ENCODE measurements at places on chromosomes 2 and 18. TPM values are rescaled to one million over a fixed set of nuclear protein-coding genes. Genes with fewer than 3 reads are reported as not detected.

The NR4A2 gene
- 4.0 TPM for total RNA-seq

The NETO1 gene
- total RNA-seq = not detected

The MAP3K19 gene
- total RNA-seq = 7.2 TPM

The AOX1 gene
- total RNA-seq = 36.7 TPM

DNA sequence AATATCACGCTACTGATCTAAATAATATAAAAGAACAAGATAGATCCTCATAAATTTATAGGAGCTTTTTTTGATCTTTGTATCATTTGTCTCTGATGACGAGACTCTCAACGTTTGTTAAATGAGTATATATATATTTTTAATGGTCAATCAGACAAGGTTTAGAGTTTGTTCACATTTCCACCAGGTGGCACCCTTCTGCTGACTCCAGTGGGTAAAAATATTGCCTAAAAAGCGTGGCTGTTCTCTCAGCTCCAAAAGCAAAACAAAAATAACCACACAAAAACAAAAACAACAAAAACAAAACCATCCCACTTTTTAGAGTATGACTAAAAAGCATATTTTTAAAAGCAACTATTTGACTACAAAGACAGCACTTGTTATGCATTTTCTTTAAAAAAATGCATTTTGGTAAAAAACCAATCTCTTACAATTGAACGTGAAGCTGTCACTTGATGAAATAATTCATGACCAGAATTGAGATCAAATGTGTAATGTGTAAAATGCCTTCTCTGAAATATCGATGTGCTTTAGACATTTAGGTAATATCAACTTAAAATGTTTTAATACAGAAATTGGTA is 723.2 kb downstream of the DPP10 start:
- no peak for DNase-seq

DNA sequence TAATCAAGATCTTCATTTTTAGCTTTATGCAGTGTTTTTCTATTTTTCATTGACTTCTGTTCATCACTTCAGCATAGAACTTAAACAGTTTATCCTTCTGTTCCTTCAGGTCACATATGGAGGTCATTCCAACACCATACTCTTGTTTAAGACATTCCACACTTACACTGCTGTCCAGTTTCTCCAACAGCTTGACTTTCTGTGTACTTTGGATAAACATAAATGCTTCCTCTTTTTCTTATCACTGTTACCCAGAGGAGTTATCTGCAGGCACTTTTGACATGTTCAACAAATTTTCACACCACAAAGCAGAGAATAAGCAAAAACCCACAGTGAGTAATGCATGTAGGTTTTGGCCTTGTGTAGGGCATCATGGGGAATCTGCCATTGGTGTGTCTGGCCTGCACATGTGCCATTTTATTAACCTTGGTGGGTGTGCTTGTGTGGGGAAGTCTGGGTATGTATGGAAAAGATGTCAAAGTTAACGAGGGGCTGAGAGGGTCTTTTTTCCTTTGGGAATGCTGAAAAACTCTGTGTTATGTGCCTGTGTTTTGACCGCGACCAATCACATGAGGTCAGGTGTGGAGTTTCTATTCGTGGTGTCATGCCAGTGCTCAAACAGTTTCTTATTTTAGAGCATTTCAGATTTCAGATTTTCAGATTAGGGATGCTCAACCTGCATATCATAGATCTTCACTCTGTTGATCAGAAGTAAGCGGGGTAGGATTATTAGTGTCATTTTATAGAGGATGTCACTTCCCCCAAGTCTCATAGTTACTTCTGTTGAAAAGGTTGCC is 53.9 kb upstream of the ACVR1 start:
- no peak for DNase-seq

- DNase-seq = no peak
Measured at GRCh38 chr2:5070257-5070656, 621.9 kb upstream of the SOX11 start.

GRCh38 chr18:29383311-29384273 is 1206.7 kb upstream of the CDH2 start:
- DNase-seq = no peak

GRCh38 chr2:230778350-230779063 is 65.9 kb downstream of the CAB39 start:
- no peak for DNase-seq

- DNase-seq = no peak
Measured at GRCh38 chr2:162025121-162025911, 48.7 kb downstream of the DPP4 start.

GRCh38 chr2:127536707-127537541 is 1.4 kb downstream of the MYO7B start:
- DNase-seq = no peak

GRCh38 chr2:71511776-71512175 is 58.4 kb downstream of the DYSF start:
- no peak for DNase-seq

- DNase-seq = no peak
Measured at GRCh38 chr2:107807988-107808387, 18.7 kb upstream of the RGPD4 start.

GRCh38 chr2:125561302-125561701 is 1094.7 kb upstream of the GYPC start:
- DNase-seq = no peak

DNA sequence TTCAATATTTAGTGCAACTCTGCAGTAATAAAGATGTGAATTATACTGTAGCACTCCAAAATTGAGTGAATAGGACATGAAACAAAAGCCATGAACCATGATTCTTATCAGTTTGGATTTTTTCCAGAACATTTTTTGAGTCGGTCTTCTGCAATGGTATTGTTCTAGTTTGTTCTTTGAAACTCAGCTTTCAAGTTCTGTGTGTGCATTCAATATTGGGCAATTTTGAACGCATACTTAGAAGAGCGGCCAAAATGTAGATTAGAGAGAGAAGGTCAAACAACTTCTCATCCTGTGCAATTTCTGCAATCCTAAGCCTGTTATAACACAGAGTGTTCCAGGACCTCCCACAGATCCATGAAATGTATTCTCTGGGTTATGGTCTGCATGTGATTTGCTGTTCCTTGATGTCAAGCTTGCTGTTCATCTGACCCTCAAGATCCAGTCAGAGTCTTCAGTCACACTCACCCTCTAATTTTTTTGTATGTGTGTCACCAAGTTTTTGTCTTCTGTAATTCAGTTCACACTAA is 48.3 kb downstream of the TSPYL6 start:
- DNase-seq = no peak

GRCh38 chr18:79465392-79465991 is 69.8 kb downstream of the NFATC1 start:
- DNase-seq = no peak

- DNase-seq = no peak
Measured at GRCh38 chr2:184646177-184646576, 47.8 kb downstream of the ZNF804A start.

DNA sequence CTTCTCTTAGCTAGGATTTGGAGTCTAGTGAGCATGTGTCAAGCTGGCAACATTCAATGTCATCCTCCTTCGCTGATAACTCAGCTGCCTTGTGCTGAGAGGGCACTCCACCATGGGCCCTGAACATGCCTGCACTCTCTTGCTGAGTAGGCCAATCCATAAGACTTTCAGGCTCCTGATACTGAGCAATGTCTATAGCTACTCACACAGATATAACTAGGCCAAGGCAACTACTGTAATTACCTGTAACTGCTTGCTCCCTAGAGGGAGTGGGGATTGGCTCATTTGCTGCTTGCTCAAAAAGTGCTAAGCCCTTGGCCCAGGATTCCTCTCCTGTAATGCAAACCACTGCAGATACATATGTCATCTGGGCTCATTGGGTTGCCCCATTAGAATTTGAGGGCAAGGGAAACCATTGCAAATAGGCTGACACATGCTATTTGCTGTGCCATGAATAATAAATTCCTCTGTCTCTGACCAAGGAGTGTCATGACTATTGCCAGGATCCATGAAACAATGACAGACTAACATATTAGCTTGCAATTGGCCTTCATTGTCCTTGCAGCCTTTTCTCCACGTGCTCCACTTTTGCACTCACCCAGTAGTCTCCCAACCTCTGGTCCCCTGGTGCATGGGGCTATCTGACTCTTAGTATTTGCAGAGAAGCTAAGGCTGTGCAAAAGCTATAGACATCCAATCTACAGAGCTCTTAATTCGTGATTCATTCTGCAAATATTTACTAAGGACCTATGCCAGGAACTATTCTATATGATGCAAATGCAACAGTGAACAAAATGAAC is 36.9 kb upstream of the BMPR2 start:
- DNase-seq = no peak

DNA sequence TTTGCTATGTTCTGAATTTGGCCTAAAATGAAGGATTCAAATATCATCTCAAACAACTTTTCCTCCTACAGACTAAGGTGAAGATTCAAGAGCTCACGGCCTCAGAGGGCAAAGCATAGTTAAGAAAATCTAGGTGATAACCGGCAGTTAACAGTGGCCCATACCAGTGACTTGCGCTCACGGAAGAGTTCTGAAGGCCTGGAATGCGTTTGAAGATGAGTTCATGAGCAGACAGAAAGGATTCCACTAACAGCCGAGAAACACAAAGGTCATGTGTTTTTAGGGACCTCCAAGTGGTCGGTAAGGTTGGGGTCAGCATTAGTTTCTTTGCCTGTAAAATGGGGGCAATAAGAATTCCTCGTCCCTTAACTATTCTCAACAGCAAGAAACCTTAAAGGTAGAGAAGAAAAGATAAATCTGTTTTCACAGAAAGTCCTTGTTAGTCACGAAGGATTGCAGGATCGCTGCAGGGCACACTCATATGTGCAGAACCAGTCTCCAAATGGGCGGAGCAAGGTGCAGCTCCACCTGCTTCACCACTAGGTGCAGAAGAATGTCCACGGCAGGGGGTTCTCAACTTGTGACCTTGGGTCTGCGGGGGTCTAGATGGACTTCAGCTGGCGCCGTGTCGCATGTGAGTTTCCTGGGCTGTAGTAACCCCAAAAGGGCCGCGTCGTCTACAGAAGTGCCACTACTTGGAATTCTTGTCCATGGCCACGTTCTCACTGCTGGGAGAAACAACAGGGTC is 708 bp upstream of the RPIA start:
- peak; percentile 57 for DNase-seq

GRCh38 chr2:120441744-120442471 is 96.0 kb downstream of the INHBB start:
- peak; percentile 77 for DNase-seq

DNA sequence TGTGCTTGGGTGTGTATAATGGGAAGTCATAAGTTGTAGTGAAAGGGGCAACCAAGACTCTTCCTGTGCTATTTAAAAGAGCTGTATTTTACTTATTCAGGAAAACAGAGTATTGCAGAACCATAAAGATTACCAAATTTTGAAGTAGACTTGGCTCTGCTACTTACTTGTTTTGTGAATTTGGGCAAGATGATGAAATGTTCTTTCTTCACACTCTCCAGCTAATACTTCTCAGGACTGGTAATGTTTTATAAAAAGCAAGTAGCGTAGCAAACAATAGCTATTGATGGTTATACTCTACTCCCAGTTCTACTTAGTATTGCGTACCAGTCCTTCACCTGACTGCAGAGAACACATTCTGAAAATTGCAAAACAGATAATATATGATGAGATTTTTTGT is 374.1 kb downstream of the ARHGAP15 start:
- DNase-seq = no peak

GRCh38 chr2:23547725-23548124 is 162.7 kb downstream of the KLHL29 start:
- DNase-seq = no peak

DNA sequence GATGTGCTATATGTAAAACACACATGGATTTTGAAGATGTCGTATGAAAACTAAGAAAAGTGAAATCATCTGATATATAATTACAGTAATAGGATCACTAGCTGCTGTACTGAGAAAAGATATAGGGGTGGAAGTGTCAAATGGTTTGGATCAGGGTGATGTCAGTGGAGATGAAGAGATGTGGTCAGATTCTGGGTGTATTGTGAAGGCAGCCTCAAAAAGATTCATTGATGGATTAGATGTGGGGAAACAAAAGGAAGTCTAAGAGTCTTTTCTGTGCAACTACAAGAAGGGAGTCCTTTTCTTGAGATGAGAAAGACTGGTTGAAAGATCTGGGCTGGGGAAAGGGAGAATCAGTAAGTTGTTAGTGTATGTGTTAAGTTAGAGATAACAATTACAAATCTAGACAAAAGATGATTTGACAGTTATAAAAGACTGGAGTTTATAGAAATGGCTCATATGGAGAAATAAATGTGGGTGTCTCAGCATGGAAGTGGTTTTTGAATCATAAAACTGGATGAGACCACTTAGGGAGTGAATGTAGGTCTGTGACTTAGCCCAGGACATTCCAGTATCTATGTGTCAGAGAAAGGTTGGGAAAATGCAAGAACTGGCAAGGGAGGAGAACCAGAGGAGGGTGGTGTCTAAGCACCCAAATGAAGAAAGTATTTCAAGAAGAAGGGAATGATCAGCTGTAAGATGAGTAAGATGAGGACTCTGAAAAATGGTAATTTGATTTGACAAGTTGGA is 347.4 kb downstream of the PARD3B start:
- DNase-seq = no peak

DNA sequence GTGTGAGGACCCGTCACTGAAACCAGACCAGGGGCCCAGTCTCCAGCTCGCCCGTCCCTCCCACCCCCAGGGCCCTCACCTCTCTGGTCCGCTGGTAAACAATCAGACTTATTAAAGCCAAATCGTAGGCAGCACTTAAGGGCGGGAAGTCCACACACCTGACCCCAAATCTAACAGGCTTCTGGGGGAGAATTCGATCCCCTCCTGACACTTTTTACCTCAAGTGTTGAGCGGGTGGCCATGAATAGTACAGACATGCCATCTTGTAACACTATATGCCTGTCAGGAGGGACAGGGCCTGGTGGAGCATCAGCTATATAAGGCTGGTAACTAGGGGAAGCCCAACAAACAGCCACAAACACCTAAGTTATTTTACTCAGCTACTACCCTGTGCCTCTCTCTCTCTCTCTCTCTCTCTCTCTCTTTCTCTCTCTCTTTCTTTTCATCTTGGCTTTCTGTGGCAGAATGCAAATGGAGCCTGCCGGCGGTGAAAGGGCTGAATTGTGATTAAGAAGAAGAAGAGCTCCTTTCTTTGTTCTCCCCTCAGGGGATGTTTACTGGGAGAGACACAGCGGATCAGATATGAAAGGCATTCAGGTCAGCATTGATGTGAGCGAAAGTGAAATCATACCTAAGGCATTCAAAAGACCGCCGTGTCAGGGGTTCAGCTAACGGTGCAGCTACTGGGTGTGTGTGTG is 9.5 kb downstream of the ZEB2 start:
- DNase-seq = no peak

GRCh38 chr2:5742126-5742525 is 49.9 kb downstream of the SOX11 start:
- no peak for DNase-seq

- DNase-seq = no peak
Measured at GRCh38 chr18:11002796-11003195, 146.6 kb downstream of the PIEZO2 start.
